AG10803 (cell line): ENCODE measurements at places on chromosomes 4 and X.

GRCh38 chr4:55075823-55076716, 49.3 kb downstream of the KDR start:
- no peak for DNase-seq

DNA sequence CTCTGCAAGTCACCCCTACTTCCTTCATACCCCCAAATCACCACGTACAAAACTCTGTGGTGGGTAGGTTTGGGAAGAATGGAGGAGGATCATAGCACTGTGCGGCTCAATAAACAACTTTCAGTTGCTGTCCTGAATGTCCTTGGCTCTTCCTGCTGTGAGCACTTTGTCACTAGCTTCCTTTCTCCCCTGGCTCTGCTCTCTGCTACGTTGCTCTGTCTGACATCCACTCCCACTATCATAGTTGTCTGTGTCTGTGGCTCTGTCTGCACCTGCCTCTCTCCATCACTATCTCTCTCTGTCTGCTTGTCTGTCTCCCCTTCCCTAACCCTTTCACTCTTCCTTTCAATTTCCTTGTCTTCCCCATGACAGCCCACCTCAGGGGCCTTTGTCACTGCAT, 21.2 kb upstream of the SMPX start:
- DNase-seq, result no peak

GRCh38 chrX:96430756-96431455, 253.7 kb upstream of the DIAPH2 start:
- no peak for DNase-seq

GRCh38 chr4:107685740-107686139, 34.3 kb downstream of the PAPSS1 start:
- DNase-seq, result no peak
